Stomach (tissue), 19 donors: ENCODE measurements at places on chromosomes 6 and 20. TPM values are rescaled to one million over a fixed set of nuclear protein-coding genes. Genes with fewer than 3 reads are reported as not detected.

- no peak overlapping the region for H3K4me3 ChIP-seq
- no peaks in the 10 kb centered on the region for H3K4me1 ChIP-seq
- H3K36me3 ChIP-seq, result no peaks in the 10 kb centered on the region
- H3K27me3 ChIP-seq, result no peaks in the 10 kb centered on the region
Observed at GRCh38 chr6:140744659-140745320, 1370.3 kb upstream of the CITED2 start.

The TAP2 gene
- 28.6 TPM for total RNA-seq

- no peaks in the 10 kb centered on the region for H3K27me3 ChIP-seq
- peak; percentile 86 for DNase-seq
- H3K27ac ChIP-seq, result peak overlapping the region; percentile 94
- H3K36me3 ChIP-seq, result peaks cover 22% of the 10 kb centered on the region
- peak overlapping the region; percentile 77 for H3K4me3 ChIP-seq
Observed at GRCh38 chr20:2840967-2841531, 504 bp downstream of the VPS16 start.

- H3K36me3 ChIP-seq, result no peaks in the 10 kb centered on the region
- H3K27me3 ChIP-seq, result no peaks in the 10 kb centered on the region
- H3K27ac ChIP-seq, result peak overlapping the region; percentile 71
- H3K4me1 ChIP-seq, result peaks cover 58% of the 10 kb centered on the region
Observed at GRCh38 chr6:129672881-129673631, 36.9 kb downstream of the ARHGAP18 start.

DNA sequence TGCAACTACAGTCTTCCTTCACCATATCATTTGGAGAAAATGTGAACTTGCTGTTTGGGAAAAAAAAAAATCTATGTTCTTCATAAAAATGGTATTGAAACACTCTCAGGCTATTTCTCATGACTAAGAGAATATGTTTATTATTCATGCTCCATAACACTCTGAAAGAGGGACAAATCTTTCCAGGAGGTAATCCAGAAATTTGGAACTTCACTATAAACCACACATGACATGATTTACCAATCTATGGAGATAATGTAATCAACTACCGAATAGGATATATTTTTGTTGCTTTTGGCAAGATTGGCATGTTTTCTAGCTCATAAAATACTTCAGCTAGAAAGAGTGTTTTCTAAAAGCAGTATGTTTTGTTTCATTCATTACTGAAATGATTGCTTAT is 56.3 kb downstream of the THEMIS start:
- DNase-seq, result no peak
- H3K4me1 ChIP-seq, result no peaks in the 10 kb centered on the region
- H3K4me3 ChIP-seq, result no peak overlapping the region

DNA sequence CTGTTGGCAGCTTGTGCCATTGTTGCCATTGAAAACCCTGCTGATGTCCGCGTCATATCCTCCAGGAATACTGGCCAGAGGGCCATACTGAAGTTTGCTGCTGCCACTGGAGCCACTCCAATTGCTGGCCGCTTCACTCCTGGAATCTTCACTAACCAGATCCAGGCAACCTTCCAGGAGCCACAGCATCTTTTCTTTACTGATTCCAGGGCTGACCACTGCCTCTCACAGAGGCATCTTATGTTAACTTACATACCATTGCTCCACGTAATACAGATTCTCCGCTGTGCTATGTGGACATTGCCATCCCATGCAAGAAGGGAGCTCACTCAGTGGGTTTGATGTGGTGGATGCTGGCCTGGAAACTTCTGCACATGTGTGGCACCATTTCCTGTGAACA is 221.8 kb upstream of the FAM83B start:
- H3K36me3 ChIP-seq, result no peaks in the 10 kb centered on the region
- DNase-seq, result no peak
- no peak overlapping the region for H3K4me3 ChIP-seq
- H3K27me3 ChIP-seq, result no peaks in the 10 kb centered on the region
- no peaks in the 10 kb centered on the region for H3K4me1 ChIP-seq

GRCh38 chr6:134316733-134317431 is 1.0 kb downstream of the SGK1 start:
- no peak overlapping the region for H3K27ac ChIP-seq
- H3K4me1 ChIP-seq, result peaks cover 9% of the 10 kb centered on the region
- DNase-seq, result no peak
- H3K4me3 ChIP-seq, result peak overlapping the region; percentile 48
- H3K27me3 ChIP-seq, result peaks cover 21% of the 10 kb centered on the region
- no peaks in the 10 kb centered on the region for H3K36me3 ChIP-seq

DNA sequence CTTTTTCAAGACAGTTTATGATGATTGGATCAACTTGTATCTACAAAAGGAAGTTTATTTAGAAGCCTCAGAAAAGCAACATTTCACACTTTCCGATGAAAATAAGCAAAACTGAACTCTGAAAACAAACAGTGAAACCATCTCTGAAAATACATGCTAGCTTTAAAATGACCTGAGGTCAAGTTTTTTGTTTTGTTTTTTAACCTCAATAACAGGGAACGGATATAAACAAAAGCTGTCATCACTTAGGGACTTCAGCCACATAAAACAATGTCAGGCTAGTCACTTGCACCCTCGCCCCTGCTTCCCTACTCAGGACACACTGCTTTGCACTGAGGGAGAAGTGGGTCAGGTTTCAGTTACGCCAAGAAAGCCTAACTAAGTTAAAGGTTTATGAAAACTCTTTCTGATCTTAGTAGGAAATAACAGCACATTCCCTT is 11.6 kb downstream of the BACH2 start:
- H3K4me3 ChIP-seq, result no peak overlapping the region
- H3K36me3 ChIP-seq, result no peaks in the 10 kb centered on the region
- no peaks in the 10 kb centered on the region for H3K27me3 ChIP-seq
- peak overlapping the region; percentile 10 for H3K27ac ChIP-seq

- no peak overlapping the region for H3K4me3 ChIP-seq
- H3K27ac ChIP-seq, result no peak overlapping the region
- H3K4me1 ChIP-seq, result no peaks in the 10 kb centered on the region
- H3K27me3 ChIP-seq, result no peaks in the 10 kb centered on the region
Observed at GRCh38 chr6:137973201-137973600, 106.1 kb downstream of the TNFAIP3 start.

- H3K27me3 ChIP-seq, result no peaks in the 10 kb centered on the region
- no peak overlapping the region for H3K4me3 ChIP-seq
- no peaks in the 10 kb centered on the region for H3K36me3 ChIP-seq
- peaks cover 28% of the 10 kb centered on the region for H3K4me1 ChIP-seq
- no peak for DNase-seq
Observed at GRCh38 chr6:19806971-19807396, 30.2 kb upstream of the ID4 start.

The HUS1B gene
- total RNA-seq, result not detected

GRCh38 chr6:4840169-4840568 is 64.0 kb downstream of the CDYL start:
- DNase-seq, result no peak
- peaks cover 16% of the 10 kb centered on the region for H3K36me3 ChIP-seq
- no peaks in the 10 kb centered on the region for H3K4me1 ChIP-seq
- H3K4me3 ChIP-seq, result no peak overlapping the region

The RFX6 gene
- 1.7 TPM for total RNA-seq

DNA sequence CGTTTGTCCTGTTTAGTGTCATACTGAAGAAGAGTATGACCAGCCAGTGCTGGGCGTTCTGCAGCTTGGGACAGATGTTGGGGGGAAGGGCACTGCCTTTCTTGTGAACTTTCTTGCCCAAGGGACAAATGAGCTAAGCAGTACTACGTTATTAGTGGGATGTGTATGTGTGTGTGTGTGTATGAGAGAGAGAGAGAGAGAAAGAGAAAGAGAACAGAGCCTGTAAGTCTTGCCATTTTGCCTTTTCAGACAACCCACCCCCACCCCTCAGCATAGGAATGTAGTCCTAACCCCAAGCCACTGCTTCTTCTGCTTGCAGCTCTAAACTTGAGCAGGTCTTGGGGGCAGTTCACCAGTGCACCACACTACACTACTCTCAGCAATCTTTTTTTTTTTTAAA is 45.5 kb downstream of the E2F3 start:
- no peak overlapping the region for H3K4me3 ChIP-seq
- peaks cover 21% of the 10 kb centered on the region for H3K4me1 ChIP-seq
- H3K36me3 ChIP-seq, result no peaks in the 10 kb centered on the region
- no peaks in the 10 kb centered on the region for H3K27me3 ChIP-seq

DNA sequence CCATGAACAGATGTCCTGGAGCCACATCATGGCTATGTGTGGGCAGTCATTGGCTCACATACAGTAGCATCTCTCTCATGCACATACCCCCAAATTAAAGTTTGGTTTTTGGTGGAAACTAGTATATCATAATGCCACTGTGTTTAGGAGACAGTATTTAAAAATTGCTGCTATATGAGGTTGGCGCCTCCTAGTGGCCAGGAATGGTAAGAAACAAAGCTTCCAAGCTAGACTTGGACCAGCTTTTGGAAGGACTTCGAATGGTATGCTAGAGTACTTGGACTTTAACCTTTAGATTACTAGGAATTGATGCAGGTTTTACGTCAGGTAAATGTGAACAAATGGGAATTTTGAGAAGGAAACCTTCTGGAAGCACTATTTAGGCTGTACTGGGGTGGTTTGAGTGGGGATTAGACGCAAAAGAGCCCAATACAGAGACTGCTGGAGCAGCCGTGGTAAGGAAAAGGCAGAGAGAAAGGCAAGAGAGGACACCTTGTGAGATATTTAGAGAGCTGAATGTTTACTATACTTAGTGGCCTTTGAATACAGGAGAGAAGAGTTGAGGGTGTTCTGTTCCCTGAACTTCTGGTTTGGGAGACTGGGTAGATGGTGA is 23.8 kb downstream of the PRSS35 start:
- H3K27me3 ChIP-seq, result no peaks in the 10 kb centered on the region
- peak; percentile 58 for DNase-seq
- no peak overlapping the region for H3K4me3 ChIP-seq
- H3K4me1 ChIP-seq, result no peaks in the 10 kb centered on the region
- H3K27ac ChIP-seq, result no peak overlapping the region
- no peaks in the 10 kb centered on the region for H3K36me3 ChIP-seq
